ENCODE measurements at places on chromosomes 12 and 14.

- peak; percentile 80 for DNase-seq
These were observed 230.5 kb downstream of the SLC25A21 start for GRCh38 chr14:36941783-36942521.

GRCh38 chr12:131941987-131942341 is 7.8 kb upstream of the EP400 start:
- DNase-seq = no peak

DNA sequence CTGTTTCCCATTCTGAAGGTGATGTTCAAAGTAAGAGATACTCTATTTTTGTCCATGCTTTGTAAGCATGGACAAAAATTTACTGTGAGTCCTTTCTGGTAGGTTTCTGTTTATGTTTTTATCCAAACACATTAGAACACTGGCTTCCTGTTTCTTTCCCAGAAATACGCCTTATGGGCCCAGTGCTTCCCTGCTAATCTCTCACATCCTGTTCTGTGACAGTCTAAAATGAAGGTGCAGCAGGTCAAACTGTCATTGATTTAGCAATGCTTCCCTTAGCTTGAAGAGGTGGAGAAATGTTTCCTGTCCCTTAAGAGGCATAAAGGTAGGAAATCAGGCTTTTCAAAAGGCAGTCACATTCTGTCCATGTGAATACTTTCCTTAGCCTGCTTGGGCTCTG is 305.6 kb downstream of the RPS29 start:
- no peak for DNase-seq

DNA sequence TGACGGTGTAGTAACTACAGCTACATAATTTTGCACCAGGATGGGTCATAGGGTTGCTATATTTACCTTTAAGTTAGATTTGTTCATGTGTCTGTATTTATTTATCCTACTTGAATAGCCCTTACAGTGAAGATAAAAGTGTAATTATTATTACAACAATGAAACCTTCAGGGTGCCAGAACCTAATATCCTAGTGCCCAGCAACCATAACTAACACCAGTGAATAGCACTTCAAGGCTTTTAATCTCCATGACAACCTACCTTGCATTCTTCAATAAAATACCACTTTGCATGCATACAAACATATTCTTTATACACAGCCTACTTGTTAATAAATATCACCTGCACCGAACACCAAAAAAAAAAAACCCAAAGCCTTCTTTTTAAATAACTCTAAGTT is 58.7 kb upstream of the G2E3 start:
- no peak for DNase-seq

DNA sequence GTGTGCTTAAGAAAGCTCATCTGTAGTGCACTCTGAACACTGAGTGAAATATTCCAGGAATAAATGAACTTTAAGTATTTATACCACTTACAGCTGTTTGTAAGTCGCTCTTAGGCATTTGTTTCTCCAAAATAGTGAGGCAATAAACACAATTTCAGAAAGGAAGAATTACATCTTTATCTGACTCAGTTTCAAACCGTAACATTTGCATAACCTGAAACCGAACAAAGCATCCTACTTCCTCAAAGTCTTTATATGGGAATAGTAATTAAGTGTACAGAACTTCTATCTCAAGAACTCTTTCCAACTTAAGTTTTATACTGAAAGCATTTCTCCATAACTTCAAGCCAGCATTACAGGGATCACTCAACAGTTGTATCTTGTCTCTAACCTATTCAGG is 58.4 kb downstream of the SOX5 start:
- no peak for DNase-seq

- no peak for DNase-seq
These were observed 65.4 kb downstream of the PLEKHA5 start for GRCh38 chr12:19194963-19195362.

- DNase-seq = no peak
These were observed 20.7 kb downstream of the ATXN2 start for GRCh38 chr12:111578276-111578970.
